Activated CD8-positive, alpha-beta T cell treated with anti-CD3 and anti-CD28 coated beads, Interleukin-2, amount 10 ng/mL, durations not matched to agents 7 days and 5 days (primary cell): ENCODE measurements at places on chromosomes 2 and 18. TPM values are rescaled to one million over a fixed set of nuclear protein-coding genes. Genes with fewer than 3 reads are reported as not detected.

- H3K4me1 ChIP-seq = no peaks in the 10 kb centered on the region
- no peak overlapping the region for H3K27ac ChIP-seq
- no peak overlapping the region for H3K4me3 ChIP-seq
- no peak for DNase-seq
- no peaks in the 10 kb centered on the region for H3K36me3 ChIP-seq
These were observed 182.8 kb upstream of the FOSL2 start for GRCh38 chr2:28209864-28210263.

DNA sequence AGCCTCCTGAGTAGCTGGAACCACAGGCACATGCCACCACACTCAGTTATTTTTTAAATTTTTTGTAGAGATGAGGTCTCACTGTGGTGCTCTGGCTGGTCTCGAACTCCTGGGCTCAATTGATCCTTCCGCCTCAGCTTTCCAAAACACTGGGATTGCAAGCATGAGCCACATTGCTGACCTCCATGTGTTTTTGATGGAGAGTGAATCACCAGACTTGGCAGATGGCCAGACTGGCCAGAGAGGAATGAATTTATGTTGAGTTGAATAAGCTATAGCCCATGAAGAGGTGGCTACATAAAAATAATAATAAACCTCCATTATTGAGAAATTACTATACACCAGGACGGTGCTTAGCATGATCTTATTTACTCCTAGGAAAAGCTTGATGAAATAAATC is 91.5 kb downstream of the MREG start:
- peaks cover 2% of the 10 kb centered on the region for H3K4me1 ChIP-seq
- H3K36me3 ChIP-seq = no peaks in the 10 kb centered on the region
- no peak for DNase-seq
- peaks cover 4% of the 10 kb centered on the region for H3K27me3 ChIP-seq
- H3K27ac ChIP-seq = no peak overlapping the region

- no peaks in the 10 kb centered on the region for H3K36me3 ChIP-seq
- no peak overlapping the region for H3K27ac ChIP-seq
- peaks cover 2% of the 10 kb centered on the region for H3K27me3 ChIP-seq
These were observed 104.9 kb upstream of the CXCR4 start for GRCh38 chr2:136222862-136223261.

DNA sequence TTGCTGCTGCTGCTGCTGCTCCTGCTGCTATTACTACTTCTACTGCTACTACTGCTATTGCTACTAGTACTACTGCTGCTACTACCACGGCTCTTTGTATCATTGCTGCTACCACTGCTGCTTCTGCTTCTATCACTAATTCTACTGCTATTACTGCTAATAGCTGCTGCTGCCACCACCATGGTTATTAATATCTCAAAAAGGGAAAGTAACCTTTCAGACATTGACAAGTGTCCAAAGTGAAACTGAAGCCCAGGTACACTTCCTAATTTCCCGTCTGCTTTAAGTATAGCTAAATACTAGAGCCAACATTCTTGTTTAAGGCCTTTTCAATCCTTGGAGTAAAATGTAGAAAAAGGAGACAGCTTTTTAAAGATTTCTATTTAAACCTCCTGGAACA is 45.4 kb upstream of the EHBP1 start:
- H3K36me3 ChIP-seq = no peaks in the 10 kb centered on the region
- no peak for DNase-seq
- H3K27me3 ChIP-seq = peaks cover 6% of the 10 kb centered on the region
- no peaks in the 10 kb centered on the region for H3K4me1 ChIP-seq

ANKRD62 gene
- not detected for total RNA-seq
